ENCODE measurements at places on chromosomes 6 and 20. TPM values are rescaled to one million over a fixed set of nuclear protein-coding genes. Genes with fewer than 3 reads are reported as not detected.

GRCh38 chr20:57651881-57652605 is 31.8 kb upstream of the ZBP1 start:
- DNase-seq, result peak; percentile 9

- DNase-seq, result no peak
These were observed 60.4 kb upstream of the AKAP12 start for GRCh38 chr6:151179321-151179720.

DDRGK1 gene
- total RNA-seq, result 68.3 TPM

THBS2 gene
- total RNA-seq, result not detected

DNA sequence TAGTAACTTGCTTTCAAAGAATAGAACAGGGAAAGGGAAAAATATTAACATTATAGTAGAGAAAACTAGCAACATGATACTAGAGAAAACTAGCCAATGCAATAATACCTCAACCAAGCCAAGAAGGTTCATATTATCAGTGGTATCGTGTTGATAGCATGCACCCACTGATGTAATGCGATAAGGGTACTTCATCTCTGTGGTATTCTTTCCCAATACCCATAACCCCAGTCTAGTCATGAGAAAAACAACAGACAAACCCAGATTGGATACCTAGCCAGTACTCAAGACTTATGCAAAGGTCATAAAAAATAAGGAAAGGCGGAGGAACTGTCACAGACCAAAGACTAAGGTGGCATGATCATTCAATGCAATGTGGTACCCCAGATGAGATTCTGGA is 21.0 kb downstream of the BLOC1S5 start:
- no peak for DNase-seq

- DNase-seq, result no peak
These were observed 63.1 kb downstream of the ATXN1 start for GRCh38 chr6:16698162-16698533.

RGS19 gene
- total RNA-seq, result 119 TPM

DNA sequence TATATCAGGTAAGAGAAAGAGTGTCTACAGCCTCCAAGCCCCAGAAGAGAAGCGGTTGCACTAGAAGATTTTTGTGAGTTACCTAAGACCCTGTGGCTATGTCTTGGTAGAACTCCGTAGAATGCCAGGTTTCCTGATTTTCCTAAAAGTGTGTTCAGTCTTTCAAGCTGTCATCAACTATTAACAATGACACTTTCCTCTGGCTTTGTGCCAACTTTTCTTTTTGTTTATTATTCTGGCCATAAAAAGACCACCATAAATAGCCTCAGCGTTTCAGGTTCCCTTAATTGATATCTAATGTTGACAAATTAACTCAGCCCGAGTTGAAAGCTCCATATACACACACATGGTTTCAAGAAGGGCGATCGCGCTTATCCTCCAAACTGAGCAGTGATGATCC is 1.2 kb downstream of the PAK5 start:
- no peak for DNase-seq

DNA sequence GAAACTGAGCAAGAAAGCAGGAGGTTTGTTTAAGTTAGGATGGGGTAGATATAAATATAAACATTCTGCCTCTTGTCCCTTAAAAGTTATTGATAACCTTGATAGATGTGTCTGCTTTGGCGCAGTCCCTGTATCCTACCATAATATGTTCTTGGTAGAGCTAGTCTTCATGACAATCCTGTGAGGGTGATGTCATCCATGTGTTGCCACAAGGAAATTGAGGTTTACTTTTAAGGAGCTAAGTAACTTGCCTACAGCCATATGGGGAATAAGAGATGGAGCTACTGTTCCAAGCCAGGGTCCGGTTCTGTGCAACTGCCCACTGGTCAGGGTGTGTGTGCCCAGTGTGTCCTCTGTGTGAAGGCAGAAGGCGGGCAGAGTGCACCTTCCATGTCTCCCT is 78.5 kb downstream of the SSR1 start:
- DNase-seq, result no peak

DNA sequence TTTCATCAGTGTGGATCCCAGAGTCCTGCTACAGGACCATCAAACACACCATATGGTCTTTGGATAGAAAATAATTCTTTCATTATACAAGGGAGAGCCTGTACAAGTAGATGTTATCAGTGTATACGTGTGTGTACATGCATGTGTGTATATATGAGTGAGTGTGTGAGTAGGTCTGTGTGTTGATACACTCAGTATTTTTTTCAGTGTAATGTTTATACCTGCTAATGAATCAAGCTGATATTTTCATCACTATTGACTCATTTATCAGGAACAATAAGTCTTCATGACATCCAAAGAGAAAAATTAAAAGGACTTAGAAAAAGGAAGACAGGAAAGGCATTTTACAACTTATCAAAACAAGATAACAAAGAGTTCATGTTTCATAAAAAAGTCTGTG is 66.5 kb downstream of the EPM2A start:
- no peak for DNase-seq

DNA sequence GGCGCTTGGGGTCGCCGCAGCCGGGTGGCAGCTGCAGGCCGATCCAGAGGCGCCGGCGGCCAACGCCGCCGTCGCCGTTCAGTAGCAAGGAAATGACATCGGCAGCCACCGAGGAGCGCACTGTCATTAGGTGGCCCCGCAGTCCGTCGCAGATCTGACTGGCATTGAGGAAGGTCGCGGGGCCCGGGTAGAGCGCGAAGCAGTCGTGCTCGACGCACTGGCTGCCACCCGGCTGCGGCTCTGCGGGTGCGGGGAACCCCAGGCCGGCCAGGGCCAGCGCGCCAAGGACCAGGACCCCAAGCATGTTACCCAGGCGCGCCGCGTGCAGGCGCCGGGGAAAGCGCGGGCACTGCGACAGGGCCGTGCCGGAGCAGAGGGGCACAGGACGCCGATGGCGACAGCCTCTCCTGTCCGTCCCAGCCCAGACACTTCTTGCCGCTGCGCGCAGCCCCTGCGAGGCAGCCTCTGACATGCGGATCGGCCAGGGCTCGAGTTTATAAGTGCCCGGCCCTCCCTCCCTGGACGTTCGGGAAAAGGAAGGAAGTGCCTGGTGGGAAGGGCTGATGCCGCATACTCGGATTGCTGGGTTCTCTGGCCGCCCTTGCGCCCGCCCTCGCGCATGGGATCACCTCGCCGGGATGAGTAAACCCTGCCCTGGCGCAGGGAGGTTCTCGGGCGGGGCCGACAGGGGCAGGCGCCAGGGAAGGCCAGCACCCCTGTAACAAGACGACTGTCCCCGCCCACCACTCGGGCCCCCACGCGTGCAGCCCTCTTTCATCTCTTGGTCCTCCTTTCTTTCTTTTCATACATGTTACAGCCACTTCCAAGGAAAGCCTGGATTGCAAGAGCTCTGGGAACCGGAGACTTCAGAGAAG is at the start of gene THBD:
TSS of gene THBD (minus strand) at position 472 of the 875 bp plus-strand sequence. CDS start at position 304, 168 bp downstream.
- DNase-seq, result peak; percentile 20

PTCHD4 gene
- not detected for total RNA-seq

- DNase-seq, result no peak
These were observed 57.8 kb upstream of the C20orf144 start for GRCh38 chr20:33604084-33604990.

DNA sequence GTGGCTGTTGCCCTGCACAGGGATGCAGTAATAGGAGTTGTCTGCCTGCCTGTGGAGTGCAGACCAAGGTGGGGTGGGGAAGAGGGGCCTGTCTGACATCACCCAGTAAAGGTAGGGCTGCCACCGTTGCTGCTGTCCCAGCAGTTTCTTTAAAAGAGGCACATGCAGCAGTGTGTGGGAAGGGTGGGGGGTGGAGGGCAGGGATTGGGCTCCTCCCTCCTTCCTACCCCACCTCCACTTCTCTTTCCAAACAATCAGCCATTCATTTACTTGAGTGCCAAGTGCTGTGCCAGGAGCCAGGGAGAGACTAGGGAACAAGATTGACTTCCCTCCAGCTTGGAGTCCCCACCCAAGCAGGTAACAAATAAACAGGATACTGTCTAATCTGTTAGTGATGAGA is 66.8 kb upstream of the MYL9 start:
- no peak for DNase-seq

- DNase-seq, result no peak
These were observed 626.5 kb upstream of the MAP3K7 start for GRCh38 chr6:91213229-91213901.

CLPSL1 gene
- not detected for total RNA-seq

ATXN1 gene
- 83.1 TPM for total RNA-seq

DNA sequence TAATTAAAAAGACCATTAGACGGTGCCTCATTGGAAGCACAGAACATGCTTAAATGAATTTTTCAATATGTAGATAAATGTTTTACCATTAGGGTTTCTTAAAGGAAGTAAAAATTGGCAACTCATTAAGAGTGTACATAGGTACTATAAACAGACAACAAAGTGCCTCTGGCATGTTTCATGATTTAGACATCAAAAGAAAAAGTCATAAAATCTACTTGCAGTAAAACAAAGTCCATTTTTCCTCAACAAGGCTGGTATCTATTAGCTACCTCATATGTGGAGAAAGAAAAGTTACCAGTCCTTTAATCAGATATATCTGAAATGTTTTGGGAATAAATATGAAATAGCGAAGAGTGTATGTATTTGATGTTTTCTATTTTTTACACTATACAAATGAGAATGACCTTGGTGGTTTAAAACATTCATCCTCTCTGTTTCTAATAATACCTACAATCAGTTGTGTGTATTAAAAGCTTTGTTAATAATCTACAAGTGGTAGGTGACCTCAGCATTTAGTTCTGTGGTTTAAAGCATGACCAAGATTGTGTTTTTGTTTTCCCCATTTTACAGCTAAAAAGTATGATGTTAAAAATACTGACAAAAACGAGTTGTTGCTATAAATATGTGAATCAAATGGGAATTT is 87.5 kb downstream of the HDGFL1 start:
- DNase-seq, result no peak

LAMA2 gene
- total RNA-seq, result 0.53 TPM

C20orf144 gene
- 0.30 TPM for total RNA-seq

DNA sequence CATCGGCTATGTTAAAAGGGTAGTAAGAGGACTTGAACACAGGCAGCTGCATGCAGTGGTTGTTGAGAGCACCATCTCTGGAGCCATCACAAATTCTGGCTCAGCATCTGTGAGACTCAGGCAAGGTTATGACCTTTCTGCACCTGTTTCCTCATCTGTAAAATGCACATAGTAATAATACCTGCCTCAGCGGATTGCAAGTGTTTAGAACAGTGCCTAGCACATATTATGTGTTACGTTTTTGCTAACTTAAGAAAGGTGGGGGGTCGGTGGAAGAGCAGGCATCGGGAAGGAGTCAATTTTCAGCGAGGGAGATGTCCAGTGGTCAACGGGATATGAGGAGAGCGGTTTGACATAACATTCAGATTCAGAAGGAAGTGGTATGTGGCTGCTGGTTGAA is 2.9 kb downstream of the LY6G5C start:
- no peak for DNase-seq

GRCh38 chr6:136613477-136613876 is 63.3 kb upstream of the MAP7 start:
- DNase-seq, result no peak

DNA sequence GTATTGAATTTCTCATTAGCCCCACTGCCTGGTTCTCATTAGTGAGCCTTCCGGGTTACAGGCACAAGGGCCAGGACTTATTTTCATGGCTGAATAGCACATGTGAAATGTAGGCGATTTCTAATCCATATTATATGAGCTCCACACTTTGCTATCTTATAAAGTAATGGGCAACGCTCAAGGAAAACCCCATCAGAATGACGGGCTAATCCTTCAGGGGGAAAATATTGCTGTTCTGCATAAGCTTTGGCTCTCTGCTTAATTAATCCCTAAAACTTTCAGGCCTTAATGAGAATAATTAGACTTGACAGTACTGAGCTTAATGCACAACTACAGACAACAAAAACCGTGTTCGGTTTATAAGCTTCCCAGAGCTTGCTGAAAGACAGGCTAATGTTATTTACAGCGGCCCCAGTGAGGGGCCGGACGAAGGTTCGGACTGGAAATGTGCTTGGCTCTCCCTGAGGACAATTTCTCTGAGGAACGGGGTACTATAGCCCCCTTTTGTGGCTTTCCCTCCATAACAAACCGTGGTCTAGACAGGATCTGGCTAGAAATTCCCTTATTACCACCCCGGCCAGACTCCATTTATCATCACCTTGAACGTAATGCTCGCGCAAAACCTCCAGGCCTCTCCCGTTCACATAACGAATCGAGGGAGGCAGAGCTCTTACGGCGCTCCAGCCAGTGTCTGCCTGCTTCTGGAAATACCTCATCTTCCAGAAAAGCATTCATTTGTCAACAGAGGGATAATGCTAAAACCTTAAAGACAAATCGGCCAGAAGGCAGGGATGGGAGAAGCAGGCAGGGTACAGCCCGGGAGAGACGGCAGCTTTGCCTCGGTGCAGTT is 164.5 kb downstream of the CD83 start:
- DNase-seq, result no peak

- no peak for DNase-seq
These were observed 28.3 kb upstream of the LOC128125822 start for GRCh38 chr6:63543982-63544381.

GRCh38 chr20:3592931-3593330 is 70.3 kb downstream of the GFRA4 start:
- DNase-seq, result no peak

GRCh38 chr6:158909938-158910337 is 90.1 kb downstream of the RSPH3 start:
- DNase-seq, result no peak

OTOR gene
- total RNA-seq, result not detected

NR2E1 gene
- total RNA-seq, result not detected

BPIFB2 gene
- not detected for total RNA-seq

BFSP1 gene
- 3.2 TPM for total RNA-seq

UBE2C gene
- 170 TPM for total RNA-seq

GRCh38 chr6:163243083-163243482 is 171.4 kb upstream of the QKI start:
- no peak for DNase-seq

DNA sequence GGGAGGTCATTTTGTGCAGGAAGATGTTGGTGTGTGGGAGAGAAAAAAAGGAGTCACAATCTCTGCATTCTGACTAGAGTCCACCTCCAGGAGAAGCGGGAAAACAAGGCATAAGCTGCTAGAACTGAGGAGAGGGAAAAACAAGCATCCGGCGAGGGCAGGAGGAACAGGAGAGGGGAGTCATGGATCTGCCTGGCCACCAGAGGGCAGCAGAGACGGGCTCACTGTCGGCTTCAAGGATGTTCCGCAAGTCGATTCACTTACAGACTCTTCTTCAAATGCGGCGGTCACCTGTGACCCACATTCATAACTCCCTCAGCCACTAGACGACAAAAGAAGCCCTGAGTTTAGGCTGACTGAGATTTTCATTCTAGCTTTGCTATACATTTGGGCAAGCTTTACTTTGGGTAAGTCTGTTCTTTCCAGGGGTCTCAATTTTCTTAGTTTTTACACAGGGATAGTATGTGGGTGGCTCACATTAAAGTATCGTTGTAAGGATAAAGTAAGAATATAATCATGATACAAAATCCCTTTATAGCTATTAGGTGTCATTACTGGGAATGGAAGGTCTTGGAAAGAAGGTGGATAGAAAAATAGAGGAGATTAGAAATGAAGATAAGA is 6.6 kb upstream of the BTNL2 start:
- peak; percentile 87 for DNase-seq

ZNF512B gene
- 16.5 TPM for total RNA-seq

SLC12A5 gene
- not detected for total RNA-seq

HEBP2 gene
- total RNA-seq, result 69.5 TPM

GRCh38 chr6:111803371-111803770 is 69.9 kb downstream of the FYN start:
- no peak for DNase-seq
